ENCODE measurements at places on chromosomes 5 and 9. TPM values are rescaled to one million over a fixed set of nuclear protein-coding genes. Genes with fewer than 3 reads are reported as not detected.

Gene F2R
- 7.0 TPM for total RNA-seq

Gene MIGA2
- total RNA-seq = 174 TPM

Gene IL7R
- total RNA-seq = 66.2 TPM

Gene FBXL7
- total RNA-seq = 25.6 TPM

Gene EIF4EBP3
- total RNA-seq = 46.1 TPM

Gene NSMF
- total RNA-seq = 135 TPM

Gene SPATA31A3
- not detected for total RNA-seq

Gene BNC2
- 18.6 TPM for total RNA-seq

Gene SHC3
- total RNA-seq = 5.0 TPM

All from Peyer's patch (tissue), 4 donors.